ENCODE measurements at places on chromosomes 2 and 18.

- DNase-seq = no peak
Observed at GRCh38 chr2:96923810-96924774, 54.2 kb upstream of the SEMA4C start.

GRCh38 chr2:5230855-5231254 lies 461.3 kb upstream of the SOX11 start:
- no peak for DNase-seq

GRCh38 chr2:233342301-233342700 lies 12.0 kb upstream of the DGKD start:
- no peak for DNase-seq

- no peak for DNase-seq
Observed at GRCh38 chr2:195313962-195314361, 343.1 kb upstream of the SLC39A10 start.

- DNase-seq = no peak
Observed at GRCh38 chr2:177363332-177363731, 29.2 kb upstream of the AGPS start.

GRCh38 chr2:1636791-1637415 lies 107.4 kb downstream of the PXDN start:
- DNase-seq = no peak

Data from fibroblast of gingiva (primary cell).